Activated T-cell treated with anti-CD3 and anti-CD28 coated beads, Interleukin-2, amount 50 U/mL, for 72 hours (primary cell): ENCODE measurements at places on chromosomes 4 and X.

DNA sequence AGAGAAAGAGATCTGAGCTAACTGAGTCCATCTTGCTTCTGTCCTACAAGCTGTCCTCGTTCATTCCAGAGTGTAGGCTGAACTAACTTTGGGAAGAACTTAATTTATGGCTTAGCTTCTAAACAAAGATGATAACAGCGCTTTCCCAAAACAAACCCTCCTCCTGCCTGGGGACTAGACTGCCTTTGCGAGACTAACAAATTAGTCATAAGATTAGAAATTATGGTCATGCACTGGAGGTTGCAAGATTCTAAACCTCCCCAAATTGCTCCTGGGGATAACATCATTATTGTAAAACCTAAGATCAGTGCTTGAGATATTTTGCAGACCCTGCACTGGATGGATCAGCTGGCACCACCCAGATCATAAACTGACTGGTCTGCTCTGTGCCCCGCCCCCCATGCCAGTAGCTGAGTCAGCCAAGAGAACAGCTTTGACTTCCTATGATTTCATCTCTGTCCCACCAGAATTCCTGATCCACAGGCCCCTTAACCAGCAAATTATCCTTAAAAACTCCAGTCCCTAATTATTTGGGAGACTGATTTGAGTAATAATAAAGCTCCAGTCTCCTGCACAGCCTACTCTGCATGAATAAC, 883.3 kb downstream of the TRIML1 start:
- no peak for DNase-seq

DNA sequence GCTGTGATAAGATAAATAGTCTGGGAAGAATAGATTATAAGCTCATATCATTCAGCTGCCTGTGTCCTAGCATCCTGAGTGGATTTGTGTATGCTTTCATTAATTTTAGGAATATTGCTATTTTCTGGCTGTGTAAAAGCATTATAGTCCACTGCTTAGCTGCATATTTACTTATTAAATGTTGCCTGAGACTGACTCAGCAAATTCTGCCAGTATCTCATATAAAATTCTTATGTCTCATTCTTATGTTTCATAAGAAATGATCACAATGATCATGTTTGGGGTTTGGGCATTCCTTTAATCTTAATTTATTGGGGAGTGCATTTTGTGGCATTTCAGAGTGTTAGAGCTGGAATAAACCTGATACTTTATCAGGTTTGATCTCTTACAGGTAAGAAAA, 34.9 kb downstream of the RASSF6 start:
- DNase-seq = no peak

- DNase-seq = no peak
Observed at GRCh38 chr4:77777135-77777807, 41.9 kb downstream of the CNOT6L start.

- DNase-seq = no peak
Observed at GRCh38 chr4:35604724-35605123, 639.6 kb downstream of the ARAP2 start.

DNA sequence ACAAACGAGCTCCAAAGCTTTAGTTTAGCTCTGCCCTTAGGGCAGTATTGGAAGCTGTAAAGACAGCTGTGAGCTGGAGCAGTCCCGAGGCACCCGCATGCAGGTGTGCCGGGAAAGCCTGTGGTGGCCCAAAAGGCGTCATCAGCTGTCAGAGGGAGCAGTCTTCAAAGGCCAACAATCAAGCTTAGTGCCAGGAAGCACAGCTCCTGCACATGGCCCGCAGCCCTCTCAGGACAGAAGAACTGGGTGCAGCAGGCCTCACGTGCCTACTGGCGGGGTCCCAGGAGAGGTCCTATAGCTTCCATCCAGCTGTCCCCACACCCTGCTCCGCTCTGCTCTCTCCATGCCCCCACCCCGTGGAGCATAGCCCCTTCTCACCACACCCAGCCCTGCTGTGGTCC, 92.2 kb upstream of the TRIM2 start:
- peak; percentile 50 for DNase-seq

DNA sequence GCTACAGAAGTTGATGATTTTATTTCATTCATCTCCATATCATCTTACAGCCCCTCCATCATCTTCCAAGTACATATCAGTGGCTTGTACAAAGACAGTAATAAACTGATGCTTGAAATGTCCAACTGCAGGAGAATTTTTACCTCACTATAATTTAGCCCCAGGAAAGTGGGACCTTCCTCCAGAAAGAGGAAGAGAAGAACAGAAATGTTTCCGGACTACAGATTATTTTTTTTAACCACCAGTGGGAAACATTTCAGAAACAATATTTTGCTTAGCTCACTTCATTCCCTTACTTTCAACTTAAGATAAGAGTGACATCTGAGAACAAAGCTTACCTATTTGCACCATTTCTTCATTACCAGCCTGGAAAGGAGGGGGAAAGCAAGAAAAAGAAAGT, 2.0 kb downstream of the ADAMTS3 start:
- DNase-seq = no peak

GRCh38 chrX:15856636-15857035, 2.0 kb upstream of the AP1S2 start:
- DNase-seq = no peak

- DNase-seq = no peak
Observed at GRCh38 chr4:2822461-2823300, 21.0 kb upstream of the ADD1 start.

- no peak for DNase-seq
Observed at GRCh38 chrX:115581759-115582615, 21.0 kb downstream of the PLS3 start.

DNA sequence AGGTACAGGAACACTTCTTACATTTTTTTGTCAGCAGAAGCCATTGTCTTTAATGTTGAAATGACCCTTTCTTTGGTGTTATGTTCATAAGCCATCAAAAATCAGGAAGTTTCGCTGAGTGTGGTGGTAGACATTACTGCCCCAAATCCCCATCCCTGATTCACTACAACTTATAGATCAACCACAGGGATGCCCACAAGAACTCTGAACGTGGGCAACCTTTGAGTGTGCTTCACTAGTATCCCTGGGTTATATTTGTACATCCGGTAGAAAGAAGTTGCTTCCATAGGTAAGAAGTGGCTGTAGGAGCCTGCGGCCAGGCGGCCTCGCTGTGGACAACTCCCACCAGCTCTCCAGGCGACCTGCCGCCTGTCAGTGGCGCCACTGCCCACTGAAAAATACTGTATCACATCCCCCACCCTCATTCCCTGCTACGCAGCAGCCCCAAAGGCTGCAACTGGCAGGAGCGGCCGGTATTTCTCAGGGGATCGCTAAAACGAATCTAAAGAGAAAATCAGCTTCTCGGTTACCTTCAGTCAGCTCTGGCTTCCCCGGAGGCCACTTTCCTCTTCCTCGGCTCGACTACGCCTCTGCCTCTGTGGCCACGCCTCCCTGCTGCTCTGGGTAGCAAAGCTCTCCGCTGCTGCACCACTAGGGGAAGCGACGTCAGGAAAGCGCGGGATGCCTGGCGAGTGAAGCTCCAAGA, 13.9 kb upstream of the ETDC start:
- DNase-seq = peak; percentile 74

DNA sequence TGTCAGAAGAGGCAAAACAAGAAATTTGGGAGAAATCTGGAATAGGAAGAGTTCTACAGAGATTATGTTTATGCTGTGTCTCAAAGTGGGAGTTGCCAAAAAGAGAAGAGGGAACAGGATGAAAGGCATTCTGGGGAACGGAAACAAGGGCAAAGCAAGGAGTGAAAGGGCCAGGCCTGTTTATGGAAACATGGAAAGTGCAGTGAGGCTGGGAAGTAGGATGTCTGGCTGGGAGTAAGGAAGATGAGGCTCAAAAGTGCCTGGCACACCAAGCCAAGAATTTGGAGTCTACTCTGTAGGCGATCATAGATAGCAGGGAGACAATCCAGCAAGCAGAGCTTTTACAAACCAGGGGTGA, 1.8 kb upstream of the CUL4B start:
- no peak for DNase-seq

DNA sequence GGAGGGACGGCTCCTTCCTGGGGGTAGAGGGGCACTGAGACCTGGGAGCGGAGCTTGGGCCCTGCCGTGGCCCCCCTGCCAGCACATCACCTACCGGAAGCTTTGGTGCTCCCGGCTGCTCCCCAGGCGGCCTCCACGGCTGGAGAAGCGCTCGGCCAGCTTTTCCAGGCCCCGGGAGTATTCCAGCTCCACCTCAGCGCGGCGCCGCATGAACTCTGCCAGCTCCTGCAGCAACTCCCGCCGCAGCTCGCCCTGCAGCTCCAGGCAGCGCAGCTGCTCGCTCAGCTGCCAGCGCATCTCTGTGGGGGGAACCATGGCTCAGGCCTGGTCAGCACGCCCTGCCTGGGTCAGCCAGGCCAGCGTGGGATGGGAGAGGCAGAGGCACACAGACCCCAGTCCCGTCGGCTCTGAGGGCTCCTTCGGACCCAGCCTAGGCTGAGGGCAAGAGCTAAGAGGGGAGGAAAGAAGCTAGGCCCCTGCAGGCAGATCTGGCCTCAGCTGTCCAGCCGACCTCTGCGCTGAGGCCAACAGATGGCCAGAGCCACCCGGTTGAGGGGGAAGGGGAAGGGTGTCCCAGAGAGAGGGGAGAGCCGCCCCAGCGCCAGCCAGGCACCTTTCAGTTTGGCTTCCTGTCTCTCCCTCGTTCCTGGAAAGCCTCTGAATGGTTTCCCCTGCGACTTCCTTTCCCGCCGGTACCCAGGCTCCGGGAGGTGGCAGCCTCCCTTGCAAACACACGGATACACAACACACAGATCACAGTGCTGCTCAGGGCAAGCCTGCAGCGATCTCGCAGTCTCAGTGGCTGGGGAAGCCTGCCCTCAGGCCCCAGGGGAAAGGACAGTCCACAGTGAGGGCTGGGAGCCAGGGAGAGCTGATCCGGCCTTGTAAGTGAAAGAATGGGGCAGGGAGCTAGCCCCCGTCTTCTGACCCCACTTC, 4.3 kb downstream of the ARHGAP4 start:
- DNase-seq = no peak

GRCh38 chr4:74874753-74875367, 58.1 kb upstream of the PARM1 start:
- DNase-seq = peak; percentile 10

- DNase-seq = no peak
Observed at GRCh38 chr4:74794382-74795010, at the start of gene BTC. BTC (minus strand) TSS chr4:74794523; CDS start chr4:74794325, 198 bp downstream.

DNA sequence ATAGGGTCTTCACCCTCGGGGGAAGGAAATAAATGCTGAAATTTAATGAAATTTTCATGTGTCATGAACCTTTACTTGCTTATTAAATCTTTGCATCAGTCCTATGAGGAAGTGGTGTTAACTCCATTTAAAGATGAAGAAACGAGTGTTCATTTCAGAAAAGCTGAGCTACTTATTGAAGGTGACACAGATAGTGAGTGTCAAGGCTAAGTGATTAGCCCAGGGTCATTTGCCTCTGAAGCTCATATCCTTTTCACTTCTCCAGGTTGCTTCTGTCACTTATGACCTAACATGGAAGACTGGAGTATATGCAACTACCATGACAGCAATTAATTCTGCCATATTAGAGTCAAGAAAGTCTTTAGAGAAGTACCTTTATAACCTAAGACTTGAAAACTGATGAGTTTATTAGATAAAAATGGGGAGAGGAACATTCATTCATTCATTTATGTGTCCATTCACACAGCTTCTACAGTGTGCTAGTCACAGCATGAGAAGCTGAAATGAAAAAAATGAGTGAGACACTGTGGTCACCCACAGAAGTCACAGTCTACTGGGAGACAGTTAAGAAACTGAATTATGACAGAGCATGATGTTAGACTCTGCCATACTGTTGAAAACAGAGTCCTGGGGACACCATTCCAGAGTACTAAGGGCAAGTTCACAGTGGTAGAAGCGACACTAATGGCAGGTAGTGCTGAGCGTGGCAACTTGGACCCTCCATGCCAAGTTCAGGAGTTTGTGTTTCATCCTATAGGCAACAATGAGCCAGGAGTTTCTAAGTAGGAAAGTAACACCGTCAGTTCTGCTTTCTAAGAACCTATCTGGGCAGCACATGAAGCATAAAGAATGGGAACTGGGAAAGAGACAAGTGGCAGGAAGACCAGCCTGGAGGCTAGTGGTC, 21.3 kb downstream of the ALPK1 start:
- peak; percentile 13 for DNase-seq

DNA sequence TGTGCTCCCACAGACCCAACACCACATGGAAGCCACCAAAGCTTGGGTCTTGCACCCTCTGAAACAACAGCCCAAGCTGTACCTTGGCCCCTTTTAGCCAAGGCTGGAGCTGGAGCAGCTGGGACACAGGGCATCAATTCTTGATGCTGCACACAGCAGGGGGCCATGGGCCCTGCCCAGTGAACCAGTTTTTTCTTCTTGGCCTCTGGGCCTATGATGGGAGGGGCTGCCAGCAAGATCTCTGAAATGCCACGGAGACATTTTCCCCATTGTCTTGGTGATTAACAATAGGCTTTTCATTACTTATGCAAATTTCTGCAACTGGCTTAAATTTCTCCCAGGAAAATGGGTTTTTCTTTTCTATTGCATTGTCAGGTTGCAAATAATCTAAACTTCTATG, 49.0 kb downstream of the SPANXA2 start:
- no peak for DNase-seq

DNA sequence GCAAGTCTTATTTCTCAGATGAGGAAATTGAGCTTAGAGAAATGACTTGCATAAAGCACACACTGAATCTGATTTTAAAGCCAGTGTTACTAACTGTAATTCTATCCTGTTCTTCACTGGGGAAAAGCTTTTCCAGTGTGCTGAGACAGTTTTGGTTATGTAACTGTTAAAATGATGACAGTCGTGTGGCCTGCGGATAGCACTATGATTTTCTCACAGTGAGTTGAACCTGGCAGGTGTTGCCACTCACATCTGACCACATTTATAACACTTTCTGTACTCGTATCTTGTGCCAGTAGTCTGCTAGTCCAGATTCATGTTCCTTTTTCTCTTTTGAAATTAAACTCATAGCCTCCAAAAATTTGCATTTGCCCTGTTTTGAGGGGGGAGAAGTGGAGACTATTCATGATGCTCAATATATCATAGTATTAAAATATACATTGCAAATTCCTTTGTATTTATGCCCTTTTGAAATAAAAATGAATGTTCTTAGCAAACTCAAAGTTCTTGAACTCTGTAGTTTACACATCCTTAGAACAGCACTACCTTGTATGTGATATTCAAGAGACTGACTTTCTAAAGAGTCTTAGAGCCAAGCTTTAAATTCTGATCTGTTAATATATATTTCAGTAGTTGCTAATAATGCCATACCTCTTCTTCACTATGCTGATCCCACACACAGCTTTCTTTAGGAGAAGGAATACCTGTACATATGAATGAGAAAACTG, 132.3 kb downstream of the PDLIM5 start:
- no peak for DNase-seq

DNA sequence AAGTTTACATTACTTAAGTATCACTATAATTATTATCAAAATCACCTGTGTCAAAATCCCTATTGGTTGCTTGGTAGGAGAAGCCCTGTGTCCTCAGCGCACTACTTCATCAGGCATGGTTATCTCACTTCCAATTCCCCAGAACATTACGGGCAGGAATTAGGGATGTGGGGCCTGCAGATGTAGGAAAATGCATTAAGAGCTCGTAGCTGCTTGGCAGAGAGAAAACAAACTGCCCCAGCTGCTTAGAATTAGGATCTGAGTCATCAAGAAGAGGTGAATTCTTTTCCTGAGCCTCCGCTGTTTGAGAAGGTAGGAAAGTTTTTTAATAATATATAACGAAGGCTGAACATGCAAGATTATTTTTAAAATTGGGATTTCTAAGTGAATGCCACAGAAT, 31.1 kb upstream of the CLNK start:
- no peak for DNase-seq

- DNase-seq = no peak
Observed at GRCh38 chrX:110142096-110142495, 139.2 kb downstream of the TMEM164 start.
